Activated T-cell treated with anti-CD3 and anti-CD28 coated beads for 1 hour (primary cell): ENCODE measurements at places on chromosomes 6 and 20.
A peak's percentile ranks its signal among the peaks of the same experiment; 100 is the strongest.

- DNase-seq: no peak
Measured at GRCh38 chr6:73487473-73487872, 25.9 kb downstream of the MTO1 start.

DNA sequence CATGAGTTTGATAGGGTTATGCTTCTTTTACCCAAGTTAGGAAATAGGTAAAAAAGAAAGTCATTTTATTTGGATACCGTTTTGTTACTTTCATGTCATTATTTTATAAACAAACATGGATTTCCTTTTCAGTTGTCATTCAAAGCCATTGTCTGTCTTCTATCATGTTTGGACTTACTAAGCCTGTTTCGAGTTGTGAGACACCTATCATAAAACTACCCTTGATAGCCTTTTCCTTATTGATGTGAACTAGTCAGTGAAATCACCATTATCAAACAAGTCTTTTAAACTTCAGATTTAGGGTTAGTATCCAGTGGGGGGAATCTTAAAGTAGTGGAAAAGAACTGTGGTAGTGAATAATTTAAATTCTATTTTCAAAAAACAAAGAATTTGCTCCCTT, 85.0 kb upstream of the KIF25 start:
- no peak for DNase-seq

GRCh38 chr20:62381842-62382241, 5.1 kb upstream of the RPS21 start:
- no peak for DNase-seq

DNA sequence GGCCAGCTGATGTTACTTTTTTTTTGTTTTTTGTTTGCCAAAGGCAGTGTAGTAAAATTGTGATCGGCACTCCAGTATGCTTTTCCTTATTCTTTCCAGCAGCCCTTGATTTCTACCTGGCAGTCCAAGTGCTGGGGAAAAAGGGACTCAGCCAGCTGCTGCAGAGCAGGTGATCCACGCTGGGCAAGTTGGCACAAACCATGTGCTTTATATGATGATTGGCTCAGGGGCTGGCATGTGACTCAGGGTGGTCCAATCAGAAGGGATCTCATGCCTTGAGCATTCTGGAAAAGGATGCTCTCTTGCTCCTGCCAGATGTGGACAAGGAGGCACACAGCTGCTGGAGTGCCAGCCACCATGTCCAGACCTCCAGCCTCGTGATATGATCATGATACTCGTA, 54.5 kb downstream of the SULF2 start:
- DNase-seq: no peak

DNA sequence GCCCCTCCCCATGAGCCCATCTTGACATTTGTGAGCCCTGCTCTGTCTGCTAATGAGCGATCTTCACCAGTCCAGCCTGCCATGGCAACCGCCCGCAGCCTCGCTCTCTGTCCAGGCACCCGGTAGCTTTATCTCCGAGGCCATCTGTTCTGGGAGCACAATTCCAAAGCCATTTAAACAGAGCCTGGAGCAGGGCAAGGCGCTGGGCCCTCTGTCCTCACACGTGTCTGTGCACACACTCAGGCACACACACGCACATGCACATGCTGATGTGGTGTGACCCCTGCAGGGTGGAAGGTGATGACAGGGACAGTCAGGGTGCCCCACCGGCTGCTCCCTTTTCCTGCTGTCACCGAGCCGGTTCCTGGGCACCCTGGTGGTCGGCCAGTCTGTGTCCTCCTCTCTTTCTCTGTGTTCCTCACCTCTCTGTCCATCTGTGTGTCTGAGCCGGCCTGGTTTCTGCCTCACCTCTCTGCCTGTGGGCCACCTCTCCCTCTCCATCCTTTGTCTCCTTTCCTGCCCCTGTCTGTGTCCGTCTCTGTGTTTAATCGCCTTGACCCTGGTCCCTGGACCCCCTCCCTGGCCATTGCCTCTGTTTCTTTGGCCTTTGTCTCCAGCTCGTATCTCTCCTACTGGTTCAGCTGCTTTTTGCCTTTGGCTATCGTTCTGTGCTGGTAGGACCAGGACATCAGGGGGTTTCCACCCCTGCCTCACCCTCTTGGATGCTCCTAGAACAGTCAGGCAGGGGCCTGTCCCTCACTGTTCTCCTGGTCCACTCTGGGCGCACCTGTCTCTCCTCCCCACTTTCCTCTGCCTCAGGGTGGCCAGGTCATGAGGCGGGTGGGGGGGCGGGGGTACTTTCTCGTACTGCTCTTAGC, 8.8 kb upstream of the MYT1 start:
- no peak for DNase-seq

DNA sequence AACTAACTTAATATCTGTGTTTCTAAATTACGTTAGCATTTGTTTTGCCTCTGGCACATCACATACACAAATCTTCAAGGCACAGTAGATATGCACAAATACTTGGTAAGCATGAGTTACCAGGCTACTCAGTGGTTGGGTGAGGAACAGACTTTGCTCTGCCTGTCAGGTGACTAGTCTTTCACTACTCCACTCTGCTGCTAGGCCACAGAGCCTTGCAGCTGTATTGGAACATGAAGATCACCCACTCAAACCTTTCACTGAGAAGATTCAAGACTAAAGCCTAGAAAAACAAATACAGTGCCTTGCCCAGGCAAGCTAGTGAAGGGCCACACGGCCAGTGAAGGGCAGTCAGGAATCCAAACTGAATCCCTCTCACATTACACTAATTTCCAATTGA, 47.0 kb downstream of the DTNBP1 start:
- no peak for DNase-seq

DNA sequence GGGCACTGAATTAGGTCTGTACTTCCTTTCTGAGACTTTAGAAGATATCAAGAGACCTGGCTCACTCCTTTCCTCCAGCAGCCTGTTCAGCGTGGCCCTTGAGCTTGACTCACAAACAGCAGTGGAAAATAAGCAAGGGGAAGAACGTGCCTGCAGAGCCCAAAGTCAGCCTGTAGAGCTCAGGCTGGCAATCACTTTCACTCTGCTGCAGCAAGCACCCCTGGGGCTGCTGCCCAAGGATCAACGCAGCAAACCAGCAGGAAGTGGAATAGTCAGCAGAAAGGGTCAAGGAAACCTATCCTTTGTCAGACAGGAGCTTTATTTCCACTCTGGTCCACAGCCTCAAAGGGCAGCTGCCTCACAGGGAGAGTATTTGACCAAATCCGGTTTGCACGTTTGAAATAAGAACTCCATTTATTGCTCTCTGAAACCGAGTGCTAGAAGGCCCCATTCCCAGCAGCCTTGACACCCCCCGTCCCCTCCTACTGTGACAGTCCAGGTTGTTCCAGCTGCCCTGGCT, 77.4 kb downstream of the PRDM1 start:
- no peak for DNase-seq

DNA sequence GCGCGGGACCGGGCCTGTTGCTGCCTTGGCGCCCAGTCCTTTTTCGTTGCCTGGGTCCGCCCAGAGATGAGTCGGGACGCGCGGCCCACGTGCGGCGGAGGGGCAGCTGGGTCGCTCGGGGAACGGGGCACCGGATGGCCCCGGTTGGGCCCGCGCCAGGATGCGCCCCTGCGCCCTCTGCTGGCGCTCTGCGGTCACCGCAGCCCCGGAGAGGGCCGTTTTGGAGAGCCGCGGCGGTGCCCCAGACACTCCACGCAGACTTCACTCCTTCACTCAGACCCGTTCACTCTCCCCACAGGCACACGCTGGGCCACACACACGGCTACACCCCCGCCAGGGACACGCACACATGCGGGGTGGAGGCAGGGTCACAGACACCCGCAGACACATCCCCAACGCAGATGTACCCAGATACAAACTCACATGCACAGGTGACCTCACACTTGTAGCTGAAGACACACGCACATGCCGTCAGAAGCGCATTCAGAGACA, 38.8 kb downstream of the SRC start:
- DNase-seq: peak; percentile 72

- DNase-seq: no peak
Measured at GRCh38 chr6:17621003-17621402, 20.9 kb downstream of the FAM8A1 start.

DNA sequence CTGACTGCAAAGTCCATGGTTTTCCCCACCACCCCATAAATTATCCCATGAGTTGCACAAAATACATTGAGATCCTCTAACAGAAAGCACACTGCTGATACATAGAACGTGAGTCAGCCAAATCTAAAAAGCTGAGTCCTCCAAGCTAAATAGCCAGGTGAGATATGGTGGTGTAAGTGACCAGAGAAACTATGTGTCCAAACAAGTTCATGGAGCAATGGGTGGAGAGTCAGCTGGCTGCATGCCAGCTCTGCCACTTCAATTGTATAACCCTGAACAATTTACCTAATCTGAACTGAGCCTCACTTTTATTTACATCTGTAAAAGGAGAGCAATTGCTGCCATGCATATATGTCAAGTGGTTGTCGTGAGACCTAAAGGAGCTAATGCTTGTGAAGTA, 9.7 kb downstream of the SNAP25 start:
- no peak for DNase-seq

DNA sequence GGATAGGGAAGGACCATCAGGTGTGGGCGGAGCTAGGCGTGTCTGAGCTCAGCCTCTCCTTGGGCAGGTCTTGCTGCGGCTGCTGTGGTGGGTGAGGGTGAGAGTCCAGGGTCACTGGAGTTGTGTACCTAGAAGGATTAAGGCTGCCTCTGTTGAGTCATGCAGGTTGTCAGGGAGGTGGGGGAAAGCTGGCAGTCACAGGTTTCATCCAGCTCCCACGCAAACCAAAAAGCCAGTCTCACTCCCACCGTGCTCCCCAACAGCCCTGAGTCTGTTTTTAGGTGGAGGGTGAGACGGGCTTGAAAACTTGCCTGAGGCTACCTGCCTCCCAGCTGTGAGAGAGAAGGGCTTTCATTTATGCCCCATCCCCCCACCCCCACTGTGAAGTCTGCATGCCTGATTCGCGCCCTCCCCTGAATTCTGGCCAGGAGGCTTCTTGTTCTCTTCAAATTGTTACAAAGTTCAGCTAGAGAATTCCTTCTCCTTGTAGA, 161.5 kb downstream of the MYLK4 start:
- no peak for DNase-seq

GRCh38 chr6:112198582-112198981, 55.8 kb downstream of the LAMA4 start:
- no peak for DNase-seq
